Gastrocnemius medialis (tissue), 4 donors: ENCODE measurements at places on chromosomes 3 and 15. TPM values are rescaled to one million over a fixed set of nuclear protein-coding genes. Genes with fewer than 3 reads are reported as not detected.

GRCh38 chr15:53675832-53676231 lies 83.6 kb downstream of the WDR72 start:
- no peak overlapping the region for H3K4me3 ChIP-seq
- no peaks in the 10 kb centered on the region for H3K36me3 ChIP-seq
- no peaks in the 10 kb centered on the region for H3K4me1 ChIP-seq
- no peak overlapping the region for H3K27ac ChIP-seq
- H3K27me3 ChIP-seq = no peaks in the 10 kb centered on the region
- DNase-seq = no peak

Gene NLGN1
- 1.9 TPM for total RNA-seq

- no peaks in the 10 kb centered on the region for H3K36me3 ChIP-seq
- H3K4me3 ChIP-seq = no peak overlapping the region
- no peaks in the 10 kb centered on the region for H3K4me1 ChIP-seq
- no peak for DNase-seq
These were observed 42.8 kb downstream of the BDH1 start for GRCh38 chr3:197512691-197513571.

GRCh38 chr3:61158667-61159066 lies 92.6 kb downstream of the FHIT start:
- H3K4me1 ChIP-seq = no peaks in the 10 kb centered on the region
- H3K36me3 ChIP-seq = no peaks in the 10 kb centered on the region
- H3K4me3 ChIP-seq = no peak overlapping the region
- H3K27me3 ChIP-seq = no peaks in the 10 kb centered on the region
- no peak for DNase-seq
- H3K27ac ChIP-seq = no peak overlapping the region

- no peak overlapping the region for H3K4me3 ChIP-seq
- H3K27me3 ChIP-seq = no peaks in the 10 kb centered on the region
- H3K27ac ChIP-seq = no peak overlapping the region
- DNase-seq = no peak
- peaks cover 26% of the 10 kb centered on the region for H3K36me3 ChIP-seq
- no peaks in the 10 kb centered on the region for H3K4me1 ChIP-seq
These were observed 28.1 kb downstream of the ZNF589 start for GRCh38 chr3:48268936-48269561.

DNA sequence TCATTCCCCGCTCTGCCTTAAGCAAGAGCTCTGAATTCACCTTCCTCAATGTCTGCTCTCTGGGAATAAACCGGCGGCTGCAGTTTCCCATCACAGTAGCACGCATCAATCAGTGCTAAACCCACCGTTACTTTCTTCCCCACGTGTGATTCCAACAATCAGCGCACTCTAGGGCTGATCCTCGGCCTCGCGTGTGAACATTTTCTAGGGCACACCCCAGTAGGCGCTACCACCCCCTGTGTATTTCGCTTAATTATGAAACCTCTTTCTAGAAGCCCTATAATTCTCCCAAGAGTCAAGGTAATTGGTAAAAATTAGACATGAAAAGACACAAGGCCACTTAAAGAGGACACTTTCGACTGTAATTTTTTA lies 87.5 kb downstream of the RFTN1 start:
- no peak overlapping the region for H3K4me3 ChIP-seq
- no peaks in the 10 kb centered on the region for H3K4me1 ChIP-seq
- H3K36me3 ChIP-seq = no peaks in the 10 kb centered on the region
- no peak overlapping the region for H3K27ac ChIP-seq

- peaks cover 11% of the 10 kb centered on the region for H3K4me1 ChIP-seq
- H3K27ac ChIP-seq = no peak overlapping the region
- DNase-seq = no peak
- H3K27me3 ChIP-seq = no peaks in the 10 kb centered on the region
- H3K36me3 ChIP-seq = peaks cover 5% of the 10 kb centered on the region
- no peak overlapping the region for H3K4me3 ChIP-seq
These were observed 31.7 kb downstream of the ATP2C1 start for GRCh38 chr3:130925628-130926027.

- H3K27me3 ChIP-seq = no peaks in the 10 kb centered on the region
- no peak overlapping the region for H3K4me3 ChIP-seq
- no peaks in the 10 kb centered on the region for H3K36me3 ChIP-seq
- DNase-seq = no peak
- peaks cover 24% of the 10 kb centered on the region for H3K4me1 ChIP-seq
- no peak overlapping the region for H3K27ac ChIP-seq
These were observed 850 bp downstream of the LTF start for GRCh38 chr3:46463868-46464241.

DNA sequence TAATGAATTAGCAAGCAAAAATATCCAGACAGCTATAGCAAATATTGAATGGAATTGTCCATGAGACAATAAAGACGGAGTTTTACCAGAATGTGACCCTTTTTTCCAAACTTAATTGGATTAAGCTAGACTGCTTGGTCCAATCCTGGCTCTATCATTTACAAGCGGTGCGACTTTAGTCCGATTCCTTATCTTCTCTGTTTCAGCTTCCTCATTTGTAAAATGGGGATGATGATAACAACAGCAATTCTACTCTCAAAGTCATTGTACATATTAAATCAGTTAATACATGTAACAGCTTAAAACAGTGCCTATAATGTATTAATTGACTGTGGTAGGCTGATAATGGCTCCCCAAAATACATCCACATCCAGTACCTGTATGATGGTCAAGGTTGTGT lies 62.1 kb upstream of the CRBN start:
- H3K27ac ChIP-seq = no peak overlapping the region
- no peaks in the 10 kb centered on the region for H3K27me3 ChIP-seq
- H3K4me1 ChIP-seq = no peaks in the 10 kb centered on the region
- H3K4me3 ChIP-seq = no peak overlapping the region
